NCI-H748 treated with DMSO at 0.1 percent for 48 hours (cell line): ENCODE measurements at places on chromosomes 7 and 10.

GRCh38 chr7:46387646-46388045 is 466.6 kb upstream of the IGFBP3 start:
- DNase-seq: no peak

DNA sequence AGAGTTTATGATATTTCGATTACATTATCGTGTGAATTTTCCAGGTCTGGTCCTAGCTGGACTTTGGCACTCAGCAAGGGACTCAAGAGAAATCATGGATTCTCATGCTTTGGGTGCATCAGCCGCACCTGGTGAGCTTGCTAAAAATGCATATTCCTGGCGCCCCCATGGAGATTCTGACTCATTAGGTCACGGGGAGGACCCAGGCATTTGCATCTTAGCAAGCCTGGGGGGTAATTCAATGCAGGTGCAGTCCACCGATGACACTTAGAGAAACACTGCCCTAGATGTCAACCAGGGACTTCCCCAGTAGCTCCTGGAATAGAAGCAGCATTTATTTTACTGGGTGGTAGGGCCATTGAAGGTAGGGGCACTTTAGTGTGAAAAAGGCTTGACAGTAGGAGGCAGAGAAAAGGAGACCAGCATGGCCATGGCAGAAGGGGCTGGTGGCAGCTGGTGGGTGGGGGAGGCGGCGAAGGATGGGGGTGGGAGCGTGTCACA is 29.9 kb upstream of the PDCD4 start:
- DNase-seq: no peak

DNA sequence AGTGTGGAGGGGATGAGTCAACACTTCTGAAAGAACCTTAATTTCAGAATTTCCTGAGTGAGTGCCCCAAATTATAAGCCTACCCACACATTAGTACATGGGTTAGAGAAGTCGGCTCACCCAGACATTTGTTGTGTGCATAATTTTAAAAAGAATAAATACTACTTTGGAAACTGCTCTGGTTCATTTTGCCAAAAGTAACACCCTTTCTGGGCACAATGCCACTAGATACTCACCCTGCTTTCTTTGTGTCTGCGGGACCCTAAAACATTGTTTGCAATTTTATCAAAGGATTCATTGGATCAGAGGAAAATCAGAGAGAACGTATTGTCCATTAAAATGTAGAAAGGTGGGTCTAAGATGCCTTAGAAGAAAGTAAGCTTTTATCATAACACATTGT is 245.5 kb upstream of the NRP1 start:
- no peak for DNase-seq

- DNase-seq: no peak
These were observed 469.3 kb upstream of the KLF6 start for GRCh38 chr10:4254101-4254994.

GRCh38 chr10:113445736-113446135 is 107.1 kb upstream of the HABP2 start:
- no peak for DNase-seq

DNA sequence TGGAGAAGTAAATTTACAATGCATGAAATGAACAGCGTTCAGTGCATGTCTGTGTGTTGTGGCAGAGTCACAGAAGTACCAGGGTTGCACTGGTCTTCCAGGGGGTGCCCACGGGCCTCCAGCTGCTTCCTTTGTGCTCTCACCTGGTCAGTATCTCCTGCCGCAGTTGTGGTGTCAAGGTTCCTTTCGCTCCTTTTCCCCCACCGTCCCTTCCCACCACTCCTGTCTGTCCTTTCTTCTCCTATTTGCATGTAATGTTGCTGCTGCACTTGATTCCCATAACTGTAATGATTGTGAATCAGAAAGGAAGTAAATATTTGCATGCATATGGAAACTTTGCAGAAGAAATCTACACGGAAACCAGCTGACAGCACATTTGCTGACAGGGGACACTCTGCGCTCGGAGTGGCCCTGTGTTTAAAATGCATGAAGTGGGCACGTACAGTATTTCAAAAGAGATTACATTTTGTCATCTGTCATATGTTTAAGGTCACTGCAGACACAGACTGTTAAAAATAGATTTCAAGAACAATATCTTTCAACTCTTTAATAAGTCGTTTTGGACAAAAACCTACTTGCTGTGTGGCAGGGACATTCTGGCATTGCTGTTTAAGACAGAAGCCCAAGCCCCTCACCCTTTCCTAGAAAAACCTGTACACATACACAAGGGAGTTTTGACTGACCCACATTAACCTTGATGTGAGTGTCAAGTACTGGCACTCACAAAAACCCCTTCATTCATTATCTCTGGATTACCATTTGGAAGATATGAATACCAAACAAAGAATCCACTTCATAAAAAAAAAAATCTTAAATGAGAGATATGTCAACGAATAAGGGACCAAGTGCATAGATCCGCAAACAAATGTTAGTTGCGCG is 336.7 kb upstream of the KLF6 start:
- no peak for DNase-seq

- no peak for DNase-seq
These were observed 58.3 kb downstream of the DOCK4 start for GRCh38 chr7:112147793-112148361.

DNA sequence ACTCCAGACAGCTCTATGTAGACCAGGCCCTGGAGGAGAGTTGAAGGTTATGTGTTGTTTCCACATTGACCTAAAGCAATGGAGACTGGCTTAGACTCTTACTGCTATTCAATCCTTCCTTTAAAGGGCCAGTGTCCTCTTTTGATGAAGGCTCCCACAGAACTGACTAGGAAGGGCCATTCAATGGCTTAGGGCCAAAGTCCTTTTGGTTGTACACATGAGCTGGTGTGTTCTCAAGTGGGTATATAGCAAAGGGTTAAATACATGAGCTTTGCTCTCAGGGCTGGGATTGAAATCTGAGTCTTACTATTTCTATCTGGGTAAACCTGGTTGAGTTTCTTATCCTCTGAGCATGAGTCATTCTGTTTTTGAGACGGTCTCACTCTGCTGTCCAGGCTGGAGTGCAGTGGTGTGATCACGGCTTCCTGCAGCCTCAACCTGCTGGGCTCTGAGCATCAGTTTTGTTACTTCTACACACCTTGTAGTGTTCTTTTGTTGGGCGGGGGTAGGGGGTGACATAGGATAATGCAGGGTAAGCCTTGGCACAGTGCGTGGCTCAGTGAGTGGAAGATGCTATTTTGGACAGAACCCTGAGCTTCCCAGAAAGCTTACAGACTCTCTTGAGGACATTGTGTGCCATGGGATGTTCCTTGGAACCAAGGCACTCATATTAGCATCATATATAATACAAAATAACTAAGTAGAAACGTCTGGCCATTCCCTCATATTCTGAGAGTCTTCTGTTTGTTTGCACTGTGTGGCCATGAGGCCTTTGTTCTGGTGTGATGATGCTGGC is 90.1 kb downstream of the ABCC2 start:
- DNase-seq: no peak

GRCh38 chr7:32618987-32619386 is 123.7 kb downstream of the AVL9 start:
- DNase-seq: no peak

DNA sequence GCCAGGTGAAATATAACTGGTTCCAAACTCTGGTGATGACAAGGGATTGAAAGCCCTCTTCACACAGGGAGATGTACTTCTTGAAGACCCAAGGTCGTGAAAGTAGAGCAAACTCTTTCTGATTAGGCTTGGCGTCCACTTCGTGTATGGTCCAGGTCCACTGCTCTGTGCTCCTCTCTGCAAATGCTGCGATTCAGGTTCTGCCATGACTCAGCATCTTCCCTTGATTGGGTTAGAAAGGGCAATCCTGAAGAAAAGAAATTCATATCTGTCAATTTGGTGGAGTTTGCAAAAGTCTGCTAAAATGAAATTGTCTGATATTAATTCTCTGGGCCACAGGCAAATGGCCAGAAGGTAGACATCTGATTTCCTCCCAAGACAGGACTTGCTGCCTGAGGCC is 431.4 kb downstream of the ACTR3B start:
- no peak for DNase-seq

DNA sequence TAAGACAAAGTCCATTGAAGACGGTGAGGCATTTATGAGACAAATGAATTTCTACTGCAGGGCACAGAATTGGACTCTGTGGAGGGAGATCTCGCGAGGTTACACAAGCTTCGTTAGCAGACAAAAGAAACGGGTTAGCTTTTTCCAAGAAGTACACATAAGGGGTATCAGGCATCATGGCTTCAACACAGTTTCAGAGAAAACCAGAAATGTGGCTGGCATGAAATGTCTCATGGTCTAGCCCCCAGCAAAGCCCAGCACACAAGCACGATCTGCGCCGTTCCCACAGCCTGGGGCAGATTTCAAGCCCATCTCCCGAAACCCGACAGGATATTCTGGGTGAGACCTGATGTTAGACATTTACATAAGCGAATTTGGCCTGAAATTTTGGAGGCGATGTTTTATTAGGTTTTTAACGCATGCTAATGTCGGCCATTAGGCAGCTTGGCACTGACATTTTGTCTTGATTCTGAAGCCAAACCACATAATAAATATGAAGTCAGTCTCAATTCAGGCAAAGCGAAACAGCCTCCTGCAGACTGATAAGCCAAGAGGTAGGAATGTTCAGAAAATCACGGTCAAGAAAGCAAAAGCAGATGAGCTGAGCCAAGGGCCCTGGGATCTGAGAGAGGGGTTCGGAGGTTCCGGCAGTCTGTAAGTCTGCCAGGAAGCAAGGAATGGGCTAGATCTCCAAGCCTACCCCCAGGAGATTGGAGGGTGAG is 240.5 kb downstream of the PRPF18 start:
- DNase-seq: no peak

DNA sequence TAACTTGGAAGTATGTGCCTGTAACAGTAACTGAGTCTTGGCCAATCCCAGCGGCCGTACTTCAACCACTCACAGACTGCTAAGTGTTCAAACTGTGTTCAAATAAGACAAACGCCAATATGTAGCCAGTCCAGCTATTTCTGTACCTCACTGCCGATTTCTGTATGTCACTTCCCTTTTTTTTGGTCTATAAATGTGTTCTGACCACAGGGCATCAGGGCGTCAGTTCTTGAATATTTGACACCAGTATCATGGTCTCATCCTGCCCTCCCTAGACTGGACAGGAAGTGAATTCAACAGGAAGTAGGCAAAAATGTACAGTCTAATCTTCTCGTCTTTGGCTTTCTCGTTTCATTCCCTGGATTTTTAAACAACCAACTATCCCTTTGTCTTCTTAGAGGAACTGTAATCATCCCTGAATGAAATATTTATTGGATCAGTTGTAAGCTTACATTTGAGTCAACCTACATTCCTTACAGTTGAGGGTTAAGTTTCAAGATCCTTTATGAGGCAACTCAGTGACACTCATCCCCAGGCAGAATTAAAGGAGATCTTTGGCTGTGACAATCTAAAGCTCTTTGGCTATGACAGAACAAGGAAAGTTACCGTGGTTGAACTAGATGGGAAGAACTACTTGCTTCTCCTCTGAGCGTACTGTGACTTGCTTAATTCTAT is 232.7 kb downstream of the NSUN6 start:
- no peak for DNase-seq

GRCh38 chr10:96708456-96708855 is 11.9 kb downstream of the PIK3AP1 start:
- no peak for DNase-seq

- DNase-seq: no peak
These were observed 350.1 kb upstream of the POM121L12 start for GRCh38 chr7:52685333-52685732.

DNA sequence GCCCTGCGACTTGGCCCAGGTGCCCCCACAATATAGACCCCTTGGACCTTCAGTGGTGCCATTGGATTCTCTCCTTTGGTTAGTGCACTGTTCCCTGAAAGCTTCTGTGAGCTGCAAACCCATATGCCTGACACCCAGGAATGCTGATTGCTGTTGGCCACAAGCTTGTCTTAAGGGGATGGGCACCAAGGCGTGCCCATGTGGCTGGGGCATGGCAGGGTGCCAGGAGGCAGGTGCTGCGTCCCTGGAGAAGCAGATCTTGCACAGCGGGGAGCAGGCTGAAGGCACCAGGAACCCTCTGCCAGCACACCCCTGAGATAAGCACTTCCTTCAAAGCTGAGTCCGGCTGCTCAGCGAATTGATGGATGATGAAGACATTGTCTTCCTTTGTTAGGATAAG is 411.8 kb downstream of the SDK1 start:
- DNase-seq: no peak

GRCh38 chr7:94621120-94621519 is 34.8 kb downstream of the SGCE start:
- DNase-seq: no peak

DNA sequence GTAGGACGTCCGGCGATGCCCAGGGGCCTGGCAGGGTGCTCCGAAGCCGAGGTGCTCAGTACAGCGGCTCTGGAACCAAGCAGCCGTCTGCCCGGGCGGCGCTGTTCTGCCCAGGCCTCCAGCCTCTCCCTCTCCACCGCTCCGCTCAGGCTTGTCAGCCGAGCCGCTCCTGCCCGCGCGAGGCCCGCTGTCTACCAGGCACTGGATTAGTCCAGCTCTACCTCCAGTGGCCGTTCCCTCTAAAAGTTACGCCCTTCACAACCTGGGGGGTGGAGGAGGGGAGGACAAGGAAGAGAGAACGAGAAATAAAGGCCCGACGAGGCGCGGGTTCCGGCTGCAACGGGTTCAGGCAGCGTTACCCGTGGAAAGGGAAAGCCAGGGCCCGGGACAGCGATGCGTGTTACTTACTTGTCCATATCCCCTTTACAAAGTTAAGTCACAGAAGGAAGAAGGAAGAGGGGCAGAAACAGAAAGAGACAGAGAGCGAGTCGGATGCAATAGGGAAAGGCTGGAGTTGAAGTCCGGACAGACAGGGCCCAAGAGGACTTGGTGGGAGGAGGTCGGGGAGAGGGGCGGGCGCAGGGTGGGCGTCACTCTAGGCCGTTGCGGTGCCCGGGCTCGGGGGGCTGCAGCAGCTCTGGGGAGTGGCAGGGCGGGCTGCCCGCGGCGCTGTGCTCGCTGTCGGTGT is 2.8 kb downstream of the SP8 start:
- DNase-seq: no peak

DNA sequence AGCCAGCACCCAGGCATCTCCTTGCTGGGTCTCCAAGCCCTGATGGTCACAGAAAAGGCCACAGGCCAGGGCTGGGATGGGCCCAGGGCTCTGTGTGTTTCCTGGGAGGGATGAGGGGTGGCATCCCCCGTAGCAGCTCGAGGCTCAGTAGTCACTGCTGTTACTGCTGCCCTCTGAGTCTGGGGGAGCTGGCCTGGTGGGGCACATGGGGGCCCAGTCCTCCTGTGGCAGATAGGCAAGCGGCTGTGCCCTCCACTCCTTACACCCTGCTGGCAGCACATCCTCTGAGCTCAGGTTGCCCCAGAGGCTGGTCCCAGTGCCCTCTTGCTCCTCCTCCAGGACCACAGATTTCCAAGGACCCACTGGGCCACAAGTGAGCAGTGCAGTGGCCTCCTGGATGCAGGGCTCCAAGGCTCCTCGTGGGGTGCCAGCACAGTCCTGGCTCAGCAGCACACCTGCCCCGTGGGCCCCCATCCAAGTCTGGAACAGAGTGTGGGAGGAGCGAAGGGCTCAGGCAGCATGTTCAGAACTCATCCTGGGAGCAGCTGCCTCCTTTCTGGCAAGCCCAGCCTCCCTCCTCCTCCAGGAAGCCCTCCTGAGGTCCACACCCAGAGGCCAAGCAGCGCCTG is 31.5 kb upstream of the TUBB8 start:
- DNase-seq: no peak

GRCh38 chr7:115356139-115356746 is 434.3 kb downstream of the MDFIC start:
- DNase-seq: peak; percentile 13
